ENCODE measurements at places on chromosomes 1 and 21.

GRCh38 chr1:168442931-168443330 lies 100.9 kb downstream of the XCL2 start:
- DNase-seq, result no peak

GRCh38 chr1:244106837-244107493 lies 55.9 kb downstream of the ZBTB18 start:
- DNase-seq, result no peak

- no peak for DNase-seq
These were observed 408.1 kb upstream of the ADGRL2 start for GRCh38 chr1:81392526-81393226.

DNA sequence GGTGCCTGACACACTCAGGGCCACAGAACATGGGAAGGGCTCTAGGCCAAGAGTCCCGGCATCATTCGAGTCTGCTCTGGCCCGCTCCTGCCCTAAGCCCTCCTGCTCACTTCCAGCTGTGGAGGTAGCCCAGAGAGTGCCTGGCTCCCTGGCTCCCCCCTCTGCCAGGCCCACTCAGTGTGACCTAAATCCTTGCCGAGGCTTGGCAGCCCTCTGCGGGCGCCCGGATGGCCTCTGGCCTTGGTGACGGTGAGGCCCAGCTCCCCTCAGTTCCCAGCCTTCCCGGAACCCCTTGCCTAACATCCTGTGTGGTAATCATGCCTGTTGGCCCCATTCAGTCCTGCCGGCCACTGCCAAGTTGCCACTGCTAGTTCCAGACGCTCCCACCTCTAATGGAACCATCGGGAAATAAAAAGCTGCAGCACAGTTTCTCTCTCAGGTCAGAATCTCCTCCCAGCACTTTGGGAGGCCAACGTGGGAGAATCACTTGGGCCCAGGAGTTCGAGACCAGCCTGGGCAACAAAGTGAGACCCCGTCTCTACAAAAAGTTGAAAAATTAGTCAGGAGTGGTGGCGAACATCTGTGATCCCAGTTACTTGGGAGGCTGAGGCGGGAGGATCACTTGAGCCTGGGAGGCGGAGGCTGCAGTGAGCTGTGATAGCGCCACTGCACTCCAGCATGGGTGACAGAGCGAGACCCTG lies 1.2 kb upstream of the H6PD start:
- DNase-seq, result no peak

DNA sequence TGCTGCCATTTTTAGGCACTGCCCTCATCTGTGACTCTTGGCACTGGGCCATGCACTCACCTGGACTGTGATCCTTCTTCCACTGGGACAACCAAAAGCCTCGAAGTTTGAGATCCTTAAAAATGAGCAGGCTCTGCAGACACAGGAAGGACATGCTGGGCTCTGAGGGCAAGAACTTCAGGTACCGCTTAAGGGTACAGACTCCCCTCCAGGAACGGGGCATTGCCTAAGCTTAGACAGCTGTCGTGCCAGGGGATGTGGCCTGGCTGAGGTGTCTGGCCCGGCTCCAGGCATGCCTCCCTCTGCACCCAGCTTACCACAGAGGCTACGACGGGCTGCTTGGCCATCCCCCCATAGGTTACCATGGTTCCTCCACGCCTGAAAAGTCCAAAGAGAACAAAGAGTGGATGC lies 14.2 kb upstream of the SRSF4 start:
- no peak for DNase-seq

DNA sequence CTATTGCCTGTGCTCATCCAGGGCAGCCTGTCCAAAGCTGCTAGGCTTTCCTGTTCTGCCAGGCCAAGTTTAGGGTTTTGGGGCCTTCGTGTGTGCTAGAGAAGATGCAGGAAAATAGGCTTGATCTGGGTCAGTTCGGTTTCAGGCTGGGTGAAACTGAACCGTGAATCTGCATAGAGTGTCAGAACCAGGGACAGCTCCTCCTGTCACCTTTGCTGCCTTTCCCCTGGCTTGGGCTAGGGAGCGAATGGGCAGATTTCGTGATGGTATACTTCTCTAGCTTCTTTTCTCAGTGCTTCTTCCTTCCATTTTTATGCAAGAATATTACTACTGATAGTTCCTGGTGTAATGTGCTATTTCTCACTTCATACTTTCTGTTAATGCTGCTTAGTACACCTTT lies 6.0 kb upstream of the AGO1 start:
- no peak for DNase-seq

GRCh38 chr1:152448095-152448494 lies 34.0 kb upstream of the CRNN start:
- DNase-seq, result no peak

DNA sequence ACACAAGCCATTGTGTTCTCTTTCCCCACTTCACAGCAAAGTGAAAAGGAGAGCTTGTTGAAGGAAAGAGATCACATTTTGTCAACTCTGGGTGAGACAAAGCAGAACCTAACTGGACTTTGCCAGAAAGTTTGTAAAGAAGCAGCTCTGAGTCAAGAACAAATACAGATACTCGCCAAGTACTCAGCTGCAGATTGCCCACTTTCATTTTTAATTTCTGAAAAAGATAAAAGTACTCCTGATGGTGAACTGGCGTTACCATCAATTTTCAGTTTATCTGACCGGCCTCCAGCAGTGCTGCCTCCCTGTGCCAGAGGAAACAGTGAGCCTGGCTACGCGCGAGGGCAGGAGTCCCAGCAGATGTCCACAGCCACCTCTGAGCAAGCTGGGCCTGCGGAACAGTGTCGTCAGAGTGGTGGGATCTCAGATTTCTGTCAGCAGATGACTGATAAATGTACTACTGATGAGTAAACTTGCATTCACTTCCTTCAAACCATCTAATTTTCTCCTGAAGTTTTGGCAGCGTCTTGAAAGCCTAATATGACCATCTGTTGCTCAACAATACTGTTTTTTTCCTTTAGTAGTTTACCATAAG lies 43.7 kb downstream of the BACH1 start:
- peak; percentile 54 for DNase-seq

DNA sequence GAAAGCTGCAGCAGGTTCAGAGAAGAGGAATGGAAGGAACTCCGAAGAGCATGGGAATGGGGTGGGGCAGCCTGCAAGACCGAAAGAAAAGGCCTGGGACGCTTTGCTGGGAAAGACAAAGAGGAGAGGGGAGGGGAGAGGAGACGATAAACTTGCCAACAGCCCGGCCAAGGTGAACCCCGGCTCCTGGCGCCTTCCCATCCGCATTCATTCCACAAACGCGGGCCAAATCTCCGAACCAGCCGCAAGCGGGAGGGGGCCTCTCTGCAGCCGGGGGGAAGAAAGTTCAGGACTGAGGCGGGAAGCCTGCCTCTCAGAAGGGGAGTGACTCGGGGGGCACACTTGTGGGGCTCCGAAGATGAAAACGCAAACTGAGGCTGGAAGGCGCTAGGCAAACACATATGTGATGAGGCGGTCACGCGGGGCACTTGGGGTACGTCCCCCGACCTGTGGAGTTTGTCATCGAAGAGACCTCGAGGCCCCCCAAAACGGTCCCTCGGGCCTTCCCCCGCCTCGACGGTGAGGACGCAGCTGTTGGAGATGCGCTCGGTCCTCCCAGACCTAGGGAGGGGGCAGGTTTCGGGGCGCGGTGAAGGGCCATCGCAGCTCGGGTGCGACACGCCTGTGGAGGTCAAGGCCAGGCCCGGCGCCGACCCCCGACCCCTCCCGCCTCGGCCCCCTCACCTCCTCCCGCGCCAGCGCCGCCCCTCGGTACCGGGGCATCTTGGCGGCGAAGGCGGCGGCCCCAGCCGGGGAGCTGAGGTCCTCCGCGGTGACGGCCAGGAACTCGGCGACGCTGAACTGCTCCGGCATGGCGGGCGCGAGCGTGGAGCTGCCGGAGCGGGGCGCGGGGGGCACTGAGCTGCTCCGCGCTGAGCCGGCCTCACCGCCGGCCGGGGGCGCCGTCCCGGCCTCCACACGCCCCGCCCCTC lies at the start of gene ASAP3:
Gene ASAP3, minus strand, starts transcription at position 859 of the 932 bp plus-strand sequence. Its CDS starts 46 bp downstream, at position 813.
- no peak for DNase-seq

DNA sequence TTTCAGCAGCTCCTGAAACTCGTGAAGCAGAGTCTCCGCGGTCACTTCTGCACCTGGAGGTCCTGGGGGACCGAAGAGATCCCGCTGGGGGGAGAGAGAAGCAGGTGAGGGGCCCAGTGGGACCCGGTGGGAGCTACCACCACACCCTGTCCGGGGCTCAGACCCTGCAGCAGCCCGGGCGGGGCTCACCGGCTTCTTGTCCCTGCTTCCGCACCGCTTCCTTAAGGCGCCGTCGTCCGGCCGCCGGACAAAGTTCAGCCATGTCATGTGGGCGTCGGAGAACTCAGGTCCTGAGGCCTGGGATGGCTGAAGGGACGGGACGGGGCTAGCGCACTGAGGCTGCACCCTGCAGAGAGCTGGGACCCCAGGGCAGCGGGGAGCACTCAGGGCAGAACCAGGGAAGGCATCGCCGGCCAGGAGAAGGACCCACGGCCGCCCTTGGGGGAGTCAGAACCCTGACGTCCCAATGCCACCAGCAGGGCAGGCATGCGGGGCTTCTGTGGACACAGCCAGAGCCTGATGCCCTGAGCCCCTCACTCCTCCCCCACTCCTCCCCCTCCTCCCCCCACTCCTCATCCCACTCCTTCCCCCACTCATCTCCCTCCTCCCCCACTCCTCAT lies 2.2 kb downstream of the C1QTNF12 start:
- DNase-seq, result no peak

- DNase-seq, result no peak
These were observed 322.9 kb downstream of the DISC1 start for GRCh38 chr1:231949277-231950091.

DNA sequence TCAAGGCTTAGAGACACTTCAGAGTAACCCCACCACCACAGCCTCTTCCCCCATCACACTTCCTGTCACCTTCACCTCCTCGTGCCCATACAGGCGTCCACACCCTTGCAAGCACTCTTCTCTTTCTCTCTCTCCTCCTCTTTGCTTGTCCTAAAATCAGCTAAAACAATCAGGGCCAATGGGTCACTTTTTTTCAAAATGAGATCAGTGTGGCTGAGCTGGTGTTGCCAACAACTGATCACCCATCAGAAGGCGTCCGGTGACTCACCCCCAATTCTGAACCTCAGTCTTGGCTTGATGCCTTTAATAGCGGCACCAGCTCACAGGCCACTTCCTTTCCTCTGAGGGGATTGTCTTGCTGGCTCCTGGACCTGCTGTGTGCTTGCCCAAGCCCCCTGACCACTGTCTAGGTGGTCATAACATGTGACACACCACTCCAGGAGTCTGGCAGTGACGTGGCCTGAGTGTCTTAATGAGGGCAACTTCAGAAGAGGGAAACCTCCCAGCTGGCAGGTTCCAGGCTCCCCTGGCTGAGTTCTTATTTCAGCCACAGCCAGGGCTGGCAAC lies 1.6 kb downstream of the DRAXIN start:
- peak; percentile 30 for DNase-seq

- DNase-seq, result peak; percentile 3
These were observed 776 bp downstream of the KDM1A start for GRCh38 chr1:23019863-23020625.

DNA sequence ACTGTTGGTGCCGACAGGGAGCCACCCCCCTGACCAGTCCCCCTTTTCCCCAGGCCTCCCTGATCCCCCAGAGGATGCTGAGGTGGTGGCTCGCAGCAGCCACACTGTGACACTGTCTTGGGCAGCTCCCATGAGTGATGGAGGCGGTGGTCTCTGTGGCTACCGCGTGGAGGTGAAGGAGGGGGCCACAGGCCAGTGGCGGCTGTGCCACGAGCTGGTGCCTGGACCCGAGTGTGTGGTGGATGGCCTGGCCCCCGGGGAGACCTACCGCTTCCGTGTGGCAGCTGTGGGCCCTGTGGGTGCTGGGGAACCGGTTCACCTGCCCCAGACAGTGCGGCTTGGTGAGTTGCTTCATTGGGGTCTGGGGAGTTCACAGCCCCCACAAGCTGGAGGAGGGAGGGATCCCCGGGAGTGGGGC lies 89.2 kb downstream of the TRIM11 start:
- no peak for DNase-seq

GRCh38 chr1:53281133-53281532 lies 42.8 kb upstream of the MAGOH start:
- no peak for DNase-seq

Data from stimulated activated naive CD4-positive, alpha-beta T cell treated with Interleukin-2 at 50 U/mL for 16 hours (primary cell).